ENCODE measurements at places on chromosomes 5 and 9.

DNA sequence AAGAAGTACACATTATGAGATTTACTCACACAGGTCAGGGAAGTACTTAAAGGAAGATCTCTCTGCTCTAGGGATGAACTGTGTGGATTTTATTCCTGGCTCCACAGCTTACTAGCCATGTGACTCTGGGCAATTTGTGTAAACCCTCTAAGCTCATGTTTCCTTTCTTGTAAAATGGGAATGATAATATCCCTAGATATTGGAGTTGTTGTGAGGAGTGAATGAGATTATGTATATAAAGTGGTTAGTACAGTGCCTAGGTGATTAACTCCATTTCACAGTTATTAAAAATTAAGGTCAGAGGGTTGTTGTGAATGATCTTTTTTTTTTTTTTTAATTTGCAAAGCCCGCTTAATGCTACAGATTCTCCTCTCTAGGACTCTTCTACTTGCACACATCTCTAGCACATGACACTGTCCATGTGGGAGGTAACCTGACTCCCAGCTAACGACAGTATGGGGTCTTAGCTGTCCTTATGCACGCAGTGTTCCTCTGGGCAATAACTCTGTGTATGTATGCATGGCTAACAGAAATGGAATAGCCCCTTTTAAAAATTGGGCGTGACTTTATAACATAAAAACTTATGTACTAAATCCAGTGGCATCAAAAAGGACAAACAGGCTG, 23.9 kb upstream of the MYOT start:
- DNase-seq: no peak

- DNase-seq: no peak
Observed at GRCh38 chr9:89360465-89360864, 42.2 kb downstream of the SECISBP2 start.

DNA sequence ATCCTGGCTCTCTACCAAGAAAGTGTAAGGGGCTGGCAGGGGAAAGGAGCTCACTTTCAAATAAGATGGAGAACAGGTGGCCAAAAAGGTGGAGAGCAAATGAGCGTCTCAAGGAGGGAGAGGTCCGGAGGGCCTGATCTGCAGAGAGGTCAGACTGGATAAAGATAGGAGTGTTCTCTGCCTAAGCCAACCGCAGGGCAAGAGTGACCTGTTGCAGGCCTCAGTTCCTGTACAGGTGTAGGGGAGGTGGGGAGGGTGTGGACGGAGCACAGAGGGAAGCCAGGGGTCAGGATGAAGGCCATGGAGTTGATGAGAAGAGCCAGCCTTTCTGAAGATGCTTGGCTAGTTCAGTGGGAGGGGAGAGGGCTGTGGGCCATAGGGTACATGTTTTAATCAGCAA, 239.7 kb downstream of the HSPA4 start:
- DNase-seq: no peak

- DNase-seq: no peak
Observed at GRCh38 chr5:463952-464351, 21.0 kb downstream of the EXOC3 start.

DNA sequence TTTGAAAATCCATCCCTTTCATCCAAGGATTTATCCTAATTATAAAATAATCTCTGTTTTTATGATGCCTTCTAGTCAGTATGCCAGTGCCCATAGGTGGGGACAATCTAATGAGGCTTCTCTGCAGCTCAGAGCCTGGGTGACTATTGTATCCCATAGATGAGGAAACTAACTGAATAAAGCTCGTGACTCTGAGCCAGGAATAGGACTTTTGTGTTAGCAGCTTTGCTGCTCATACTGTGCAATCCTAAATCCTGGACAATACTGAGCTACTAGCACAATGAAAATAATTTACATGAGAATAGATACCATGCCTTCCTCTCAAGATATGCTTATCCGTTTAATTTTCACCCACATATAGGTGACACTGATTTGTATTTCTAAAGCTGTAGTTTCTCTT, 443.0 kb downstream of the PLK2 start:
- DNase-seq: no peak

DNA sequence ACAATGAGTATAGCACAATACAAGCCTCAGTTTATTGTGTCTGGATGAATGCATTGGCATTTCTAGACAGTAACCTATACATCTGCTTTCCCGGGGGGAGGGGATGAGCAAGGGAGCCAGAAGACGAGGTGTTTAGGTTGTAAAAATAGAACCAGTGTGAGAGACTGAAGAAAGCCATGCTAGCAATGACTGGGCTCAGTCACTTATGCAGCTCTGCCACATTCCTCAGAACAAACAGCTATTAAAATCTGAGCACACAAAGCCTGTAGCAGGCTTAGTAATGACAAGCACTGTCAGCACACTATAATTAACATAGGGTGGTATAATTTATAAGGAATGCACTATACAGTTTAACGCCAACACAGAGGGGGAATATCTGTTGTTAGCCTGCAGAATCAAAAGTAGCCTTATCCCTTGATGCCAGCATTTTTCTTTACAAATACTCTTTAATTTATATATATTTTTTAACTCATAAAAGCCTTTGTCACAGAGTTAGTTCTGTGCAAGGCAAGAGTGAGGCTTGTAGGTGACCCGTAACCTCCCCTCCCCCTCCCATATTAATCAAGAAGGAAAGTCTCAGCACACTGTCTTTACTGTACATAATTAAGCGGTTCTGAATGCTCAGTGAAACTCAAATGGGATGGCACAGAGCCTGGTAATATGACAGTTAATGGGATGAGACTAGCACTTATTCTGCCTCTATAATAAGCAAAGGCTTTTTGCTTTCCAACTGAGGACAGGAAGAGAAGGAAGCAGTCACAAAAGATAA, 295.4 kb downstream of the CSNK1G3 start:
- no peak for DNase-seq

- peak; percentile 1 for DNase-seq
Observed at GRCh38 chr5:115246361-115246991, 16.2 kb downstream of the PGGT1B start.

- no peak for DNase-seq
Observed at GRCh38 chr5:163569284-163569683, 63.9 kb downstream of the MAT2B start.

- DNase-seq: no peak
Observed at GRCh38 chr5:112691758-112692157, 45.9 kb upstream of the APC start.

GRCh38 chr5:116769470-116769869, 194.8 kb upstream of the SEMA6A start:
- no peak for DNase-seq

GRCh38 chr5:175027390-175027789, 303.0 kb downstream of the MSX2 start:
- no peak for DNase-seq

- DNase-seq: no peak
Observed at GRCh38 chr9:91186632-91187108, 175.0 kb downstream of the AUH start.

All from NT2/D1 (cell line).